ENCODE measurements at places on chromosomes 3 and 15.

- no peak for DNase-seq
Observed at GRCh38 chr15:46251903-46252302, 617.1 kb downstream of the SQOR start.

DNA sequence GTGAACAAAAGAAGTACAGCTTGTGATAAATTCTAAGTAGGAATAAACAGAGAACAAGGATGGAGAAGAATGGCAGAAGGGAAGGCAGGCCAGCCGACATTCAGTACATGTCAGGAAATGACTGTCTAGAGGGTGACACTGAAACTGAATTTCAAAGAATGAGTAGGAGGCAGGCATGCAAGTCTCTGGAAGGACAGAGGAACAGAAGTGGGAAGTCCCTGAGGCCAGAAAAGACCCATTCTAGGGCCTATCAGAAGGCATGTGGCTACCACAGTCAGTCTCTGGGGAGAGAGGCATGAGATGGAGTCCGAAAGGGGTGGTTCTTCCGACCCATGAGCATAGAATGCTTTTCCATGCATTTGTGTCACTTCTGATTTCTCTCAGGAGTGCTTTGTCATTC, 243.5 kb upstream of the UBE2E2 start:
- no peak for DNase-seq

DNA sequence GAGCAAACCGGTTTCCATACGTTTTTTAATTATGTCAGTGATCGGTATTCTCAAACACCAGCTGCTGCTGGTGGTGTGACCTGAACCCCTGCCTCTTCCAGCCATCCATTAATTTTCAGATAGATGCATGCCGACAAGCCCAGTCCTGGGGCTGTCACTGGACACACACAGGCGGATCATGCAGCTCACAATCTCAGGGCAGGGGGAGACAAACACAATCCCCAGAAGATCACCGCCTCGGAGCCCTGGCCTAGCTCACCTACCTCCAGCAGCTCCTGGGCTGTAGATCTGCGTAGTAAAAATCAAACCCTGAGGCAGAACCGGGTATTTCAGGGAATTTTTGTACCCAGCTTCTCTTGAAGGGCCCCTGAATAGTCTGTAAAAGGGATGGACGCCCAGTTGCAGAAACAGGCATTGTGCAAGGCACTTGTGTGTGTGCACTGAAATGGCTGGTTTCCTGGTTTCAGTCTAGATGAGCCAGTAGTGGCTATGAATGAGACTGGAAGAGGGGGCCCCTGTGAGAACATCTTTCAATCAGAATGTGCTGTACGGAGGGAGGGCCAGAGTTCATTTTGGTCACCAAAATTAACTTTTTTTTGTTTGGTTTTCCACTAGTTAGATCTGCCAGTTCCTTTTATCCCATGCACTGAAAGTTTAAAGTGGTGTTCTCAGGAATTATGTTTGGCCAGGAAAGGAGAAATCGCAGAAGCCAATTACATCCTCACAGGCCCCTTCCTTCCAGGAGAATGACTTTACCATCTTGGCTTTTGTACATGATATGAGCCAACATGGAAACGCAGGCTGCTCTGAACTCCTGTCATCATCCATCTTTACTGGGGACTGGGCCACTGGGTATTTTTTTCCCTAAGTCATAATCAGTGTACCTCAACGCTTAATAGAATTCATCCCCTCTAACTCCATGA, 55.0 kb upstream of the RPL32 start:
- no peak for DNase-seq

GRCh38 chr3:98645039-98645438, 51.6 kb upstream of the CPOX start:
- no peak for DNase-seq

Data from H54 (cell line).